ENCODE measurements at places on chromosomes 2 and 18. TPM values are rescaled to one million over a fixed set of nuclear protein-coding genes. Genes with fewer than 3 reads are reported as not detected.

ABCB11 gene
- total RNA-seq = not detected

WDSUB1 gene
- total RNA-seq = 15.2 TPM

TBR1 gene
- total RNA-seq = not detected

NLRC4 gene
- not detected for total RNA-seq

TMEFF2 gene
- total RNA-seq = 0.33 TPM

TMEM163 gene
- not detected for total RNA-seq

TMEM178A gene
- 0.26 TPM for total RNA-seq

REG3A gene
- not detected for total RNA-seq

RBM43 gene
- 4.9 TPM for total RNA-seq

RAX gene
- not detected for total RNA-seq

MOGAT1 gene
- not detected for total RNA-seq

UGT1A9 gene
- total RNA-seq = not detected

MATN3 gene
- total RNA-seq = 2.3 TPM

SIX3 gene
- total RNA-seq = not detected

CRYGD gene
- total RNA-seq = not detected

RTKN gene
- 11.8 TPM for total RNA-seq

EHBP1 gene
- 129 TPM for total RNA-seq

HOXD11 gene
- total RNA-seq = not detected

TRAPPC12 gene
- total RNA-seq = 53.2 TPM

NT5DC4 gene
- total RNA-seq = not detected

STPG4 gene
- 0.33 TPM for total RNA-seq

All from fibroblast of lung (primary cell).